Ecto neural progenitor cell (in vitro differentiated cells): ENCODE measurements at places on chromosomes 13 and 19.

DNA sequence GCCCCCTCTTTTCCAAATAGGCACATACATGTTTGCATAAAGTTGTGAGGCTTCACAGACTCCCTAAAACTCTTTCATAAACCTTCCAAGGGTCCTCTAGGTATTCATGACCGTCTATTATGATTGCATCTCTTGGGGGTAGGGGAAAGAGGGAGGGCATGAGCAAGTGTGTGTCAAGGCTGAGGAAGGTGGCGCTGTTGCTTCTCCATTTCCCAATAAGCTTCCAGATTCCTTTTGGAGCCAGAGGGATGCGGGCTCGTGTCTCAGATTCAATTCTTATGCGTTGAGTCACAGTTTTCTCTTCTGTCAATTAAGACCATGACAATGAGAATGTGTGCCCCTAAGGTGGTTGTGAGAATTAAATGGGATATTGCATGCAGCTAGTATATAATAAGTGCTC, 51.0 kb upstream of the CYP2A7 start:
- DNase-seq = no peak

GRCh38 chr13:74596691-74597090, 462.5 kb upstream of the KLF12 start:
- no peak for DNase-seq

- DNase-seq = no peak
Measured at GRCh38 chr19:7226739-7227138, 67.5 kb downstream of the INSR start.

DNA sequence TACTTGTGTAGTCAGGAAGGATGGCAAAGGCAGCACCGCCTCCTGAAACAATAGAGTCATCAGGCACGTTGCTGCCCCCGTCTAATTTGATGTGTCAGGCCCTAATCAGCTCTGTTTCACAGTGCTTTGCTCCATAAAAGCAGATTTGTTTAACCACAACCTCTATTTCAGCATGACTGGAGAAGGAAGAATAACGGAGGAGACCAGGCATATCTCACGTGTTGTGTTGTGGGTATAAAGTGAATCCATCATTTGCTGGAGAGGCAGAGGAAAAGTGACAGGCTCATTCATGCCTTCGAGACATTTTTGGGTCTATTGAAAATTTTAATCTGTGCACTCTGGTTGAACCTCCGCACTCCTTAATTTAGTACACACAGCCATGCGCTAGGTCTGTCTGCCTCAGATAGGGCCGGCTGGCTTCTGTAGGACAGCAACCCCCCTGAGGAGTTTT, 940.4 kb upstream of the SLC10A2 start:
- no peak for DNase-seq

DNA sequence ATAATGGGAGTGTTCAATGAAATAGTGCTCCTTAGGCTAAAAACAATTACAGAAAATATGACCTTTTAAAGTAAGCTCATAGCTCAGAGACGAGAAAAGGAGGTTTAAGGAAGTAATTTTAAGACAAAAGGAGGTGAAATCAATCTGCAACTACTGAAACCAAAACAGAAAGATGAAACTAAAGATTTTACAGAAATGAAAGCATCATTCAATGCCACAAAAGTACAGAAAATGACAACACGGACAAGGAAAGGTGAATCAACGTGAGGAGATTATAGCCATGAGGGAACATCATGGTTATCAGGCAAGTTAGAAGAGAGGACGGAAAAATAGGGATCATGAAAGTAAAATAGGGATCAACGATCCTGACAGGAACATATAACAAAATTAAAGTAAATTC, 745.2 kb downstream of the PCDH17 start:
- no peak for DNase-seq

DNA sequence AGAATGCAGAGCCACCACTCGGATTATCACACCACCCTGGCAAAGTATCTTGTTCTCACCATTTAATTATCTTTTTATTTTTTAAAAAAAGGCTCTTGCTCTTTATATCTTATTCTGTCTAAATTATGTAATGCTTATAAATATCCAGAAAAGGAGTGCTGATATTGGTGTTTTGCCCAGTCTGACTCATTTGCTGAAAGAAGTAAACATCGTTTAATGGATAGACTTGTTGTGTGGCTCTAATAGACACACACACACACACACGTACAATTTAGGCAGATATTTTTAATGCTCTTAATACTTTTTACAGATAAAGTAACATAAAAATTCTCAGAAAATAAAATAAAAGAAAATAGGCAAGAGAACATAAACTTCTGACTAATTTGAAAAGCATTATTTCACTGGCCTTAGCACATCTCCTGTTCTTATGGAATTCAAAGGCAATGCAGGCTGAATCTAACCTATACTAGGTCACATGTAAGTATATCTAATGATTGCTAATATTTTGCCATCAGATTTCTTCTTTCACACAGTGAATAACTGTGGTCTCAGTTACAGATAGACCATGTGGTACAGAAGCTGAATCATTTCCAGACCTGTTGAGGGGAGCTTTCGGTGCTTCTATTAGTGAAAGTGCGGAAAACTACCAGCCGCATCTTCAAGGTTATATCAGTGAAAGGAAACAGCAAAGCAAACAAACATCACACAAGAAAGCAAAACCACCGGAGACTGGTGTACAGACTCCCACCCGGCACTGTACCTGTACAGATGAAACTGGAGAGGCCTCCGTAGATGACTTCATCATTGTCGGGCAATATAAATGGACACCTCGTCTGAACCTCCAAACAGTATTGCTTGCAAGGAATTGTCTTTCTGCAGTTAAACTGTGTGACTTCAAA, 642.1 kb upstream of the ARGLU1 start:
- DNase-seq = no peak

DNA sequence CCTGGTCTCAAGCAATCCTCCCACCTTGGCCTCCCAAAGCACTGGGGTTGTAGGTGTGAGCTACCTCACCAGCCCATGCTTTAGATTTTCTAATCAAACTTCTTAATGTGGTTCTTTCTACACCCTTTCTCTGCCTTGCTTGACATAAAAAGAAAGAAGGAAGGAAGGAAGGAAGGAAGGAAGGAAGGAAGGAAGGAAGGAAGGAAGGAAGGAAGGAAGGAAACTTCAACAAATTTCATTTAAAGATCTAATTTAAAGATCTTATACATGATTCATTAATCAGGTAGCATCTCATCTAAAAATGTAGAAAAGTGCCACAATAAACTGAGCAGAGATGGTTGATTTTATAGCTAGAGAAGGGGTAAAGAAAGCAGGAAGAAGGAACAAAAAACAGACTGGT, 215.0 kb downstream of the DIAPH3 start:
- no peak for DNase-seq

- DNase-seq = no peak
Measured at GRCh38 chr19:661427-662196, 1.4 kb downstream of the RNF126 start.

- DNase-seq = no peak
Measured at GRCh38 chr13:97499181-97499580, 65.2 kb downstream of the RAP2A start.

- DNase-seq = no peak
Measured at GRCh38 chr19:37342753-37343152, 28.1 kb upstream of the ZNF527 start.

DNA sequence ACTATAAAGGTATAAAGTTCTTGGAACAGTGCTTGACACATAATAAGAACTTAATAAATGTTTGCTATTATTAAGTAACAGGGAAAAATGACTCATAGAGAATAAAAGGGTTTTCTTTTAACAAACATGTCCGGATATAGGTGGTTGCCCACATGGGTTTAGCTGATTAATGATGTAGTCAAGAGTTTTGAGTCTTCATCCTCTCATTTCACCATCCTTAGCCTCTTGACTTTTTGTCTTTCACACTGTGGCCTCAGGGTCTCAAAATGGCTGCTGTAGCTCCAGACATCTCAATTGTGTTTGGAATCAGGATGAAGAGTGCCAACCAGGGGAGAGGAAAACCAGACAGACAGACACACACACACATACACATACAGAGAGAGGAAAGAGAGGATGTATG, 97.9 kb downstream of the HSPH1 start:
- no peak for DNase-seq
